Spinal cord (tissue), 10 donors: ENCODE measurements at places on chromosomes 11 and 22. TPM values are rescaled to one million over a fixed set of nuclear protein-coding genes. Genes with fewer than 3 reads are reported as not detected.

Gene MRGPRE
- total RNA-seq, result 0.33 TPM

Gene IL18
- total RNA-seq, result 18.2 TPM

Gene CARD18
- not detected for total RNA-seq

Gene TEF
- 11.9 TPM for total RNA-seq

Gene CATSPER1
- total RNA-seq, result not detected

Gene SYT7
- 31.1 TPM for total RNA-seq

GRCh38 chr22:36366291-36366708 lies 21.5 kb downstream of the MYH9 start:
- no peak for DNase-seq

GRCh38 chr11:124656774-124657630 lies 16.5 kb downstream of the SIAE start:
- DNase-seq, result peak; percentile 94

GRCh38 chr11:6413791-6414201 lies 5.1 kb downstream of the APBB1 start:
- DNase-seq, result no peak

GRCh38 chr11:32602657-32603415 lies 19.2 kb downstream of the EIF3M start:
- DNase-seq, result no peak

DNA sequence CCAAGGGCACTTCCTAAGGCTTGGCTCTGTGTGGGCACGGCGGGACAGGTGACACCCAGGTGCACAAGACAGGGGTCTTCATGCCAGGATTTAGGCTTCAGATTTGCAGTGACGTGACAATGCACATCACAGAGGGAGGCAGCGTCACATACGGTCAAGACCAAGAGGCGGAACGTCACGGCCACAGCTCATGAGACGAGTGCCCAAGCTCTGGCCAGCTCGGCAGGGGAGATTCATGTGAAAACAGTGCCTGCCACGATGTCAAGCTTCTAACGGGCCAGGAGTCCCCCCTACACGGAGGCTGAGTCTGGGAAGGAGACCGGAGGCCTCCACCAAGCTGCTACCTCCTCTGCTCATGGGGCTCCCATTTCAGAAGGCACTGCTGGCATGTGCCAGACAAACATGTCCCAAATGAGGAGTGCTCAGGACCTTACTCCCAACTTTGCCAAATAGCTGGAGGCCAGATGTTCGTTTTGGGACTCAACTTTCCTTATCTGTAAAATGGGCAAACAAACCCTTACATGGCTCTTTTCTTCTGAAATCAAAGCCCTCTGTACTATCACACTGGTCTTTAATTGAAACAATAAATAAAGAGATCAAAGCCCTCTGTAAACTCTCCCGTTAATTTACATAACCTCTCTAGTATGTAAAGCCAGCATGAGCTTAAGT lies 16.6 kb downstream of the VPS37C start:
- no peak for DNase-seq

DNA sequence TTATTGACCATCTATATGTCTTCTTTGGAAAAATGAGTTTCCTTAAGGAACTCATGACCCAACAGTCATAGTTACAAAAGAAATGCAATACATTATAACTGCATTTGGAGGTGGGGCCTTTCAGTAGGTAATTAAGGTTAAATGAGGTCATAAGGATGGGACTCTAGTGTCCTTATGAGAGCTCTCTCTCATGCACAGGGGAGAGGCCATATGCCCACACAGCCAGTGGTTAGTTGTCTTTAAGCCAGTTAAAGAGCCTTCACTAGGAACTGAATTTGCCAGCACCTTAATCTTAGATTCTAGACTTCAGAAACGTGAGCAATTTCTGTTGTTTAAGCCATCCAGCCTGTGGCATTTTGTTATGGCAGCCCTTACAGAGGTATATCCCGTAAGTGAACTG lies 27.3 kb downstream of the INTS4 start:
- DNase-seq, result no peak

- no peak for DNase-seq
Observed at GRCh38 chr11:107592813-107593212, 1.9 kb downstream of the ELMOD1 start.

DNA sequence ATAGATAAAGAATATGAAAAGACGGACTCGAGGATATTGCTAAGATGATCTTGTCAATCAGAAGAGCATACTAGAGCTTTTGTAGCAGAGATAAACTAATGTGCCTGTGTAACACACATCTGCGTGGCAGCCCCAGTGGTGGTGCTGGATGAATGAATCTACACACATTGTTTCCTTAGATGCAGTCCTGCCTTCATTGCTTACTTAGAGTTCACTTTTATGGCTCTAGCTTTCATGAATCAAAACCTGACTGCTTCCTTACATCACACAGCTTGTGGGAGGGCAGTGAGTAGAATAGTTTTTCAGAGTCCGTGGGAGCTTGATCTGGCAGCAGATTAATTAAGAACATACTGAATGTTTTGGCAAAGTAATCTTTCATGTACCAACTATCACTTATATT lies 83.7 kb downstream of the EXT2 start:
- DNase-seq, result no peak

DNA sequence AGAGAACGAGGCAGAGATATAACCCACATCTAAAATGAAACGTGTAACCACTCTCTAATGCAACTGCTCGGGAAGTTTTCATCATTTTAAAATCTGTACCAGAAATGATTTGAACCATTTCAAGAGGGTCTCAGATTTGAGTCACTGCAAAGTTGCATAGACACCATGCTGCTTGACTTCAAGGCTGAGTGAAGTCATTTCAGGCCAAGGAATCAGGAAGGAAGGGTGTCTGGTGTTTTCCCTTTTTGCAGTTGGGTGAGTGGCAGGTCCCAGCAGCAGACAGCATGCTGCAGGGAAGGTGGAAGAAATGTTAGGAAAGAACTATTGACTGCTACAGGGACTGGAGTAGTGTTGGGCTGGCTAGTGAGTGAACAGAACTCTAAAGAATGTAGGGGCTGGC lies 16.5 kb downstream of the TANGO2 start:
- no peak for DNase-seq

DNA sequence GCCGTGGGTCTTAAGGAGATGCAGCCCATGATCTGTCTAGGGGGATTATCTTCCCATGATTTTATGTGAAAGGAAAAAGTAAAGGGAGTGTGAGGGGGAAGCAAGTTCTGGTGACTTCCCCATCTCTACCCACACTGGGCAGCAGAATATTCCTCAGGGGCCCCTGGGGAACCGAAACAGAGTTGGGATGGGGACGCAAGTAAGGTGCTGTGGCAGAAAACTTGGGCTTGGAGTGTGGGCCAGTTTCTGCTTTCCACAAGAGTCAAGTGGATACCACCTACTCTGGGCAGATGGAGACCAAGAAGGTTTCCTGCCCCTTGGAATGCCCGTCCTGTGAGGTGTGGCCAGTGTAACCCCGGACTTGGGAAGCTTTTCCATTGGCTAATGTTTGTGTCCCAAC lies 64.4 kb downstream of the SGSM3 start:
- DNase-seq, result no peak
